ENCODE measurements at places on chromosomes 12 and 14. TPM values are rescaled to one million over a fixed set of nuclear protein-coding genes. Genes with fewer than 3 reads are reported as not detected.

The TRPV4 gene
- total RNA-seq, result 4.9 TPM

The PTGDR gene
- total RNA-seq, result not detected

DNA sequence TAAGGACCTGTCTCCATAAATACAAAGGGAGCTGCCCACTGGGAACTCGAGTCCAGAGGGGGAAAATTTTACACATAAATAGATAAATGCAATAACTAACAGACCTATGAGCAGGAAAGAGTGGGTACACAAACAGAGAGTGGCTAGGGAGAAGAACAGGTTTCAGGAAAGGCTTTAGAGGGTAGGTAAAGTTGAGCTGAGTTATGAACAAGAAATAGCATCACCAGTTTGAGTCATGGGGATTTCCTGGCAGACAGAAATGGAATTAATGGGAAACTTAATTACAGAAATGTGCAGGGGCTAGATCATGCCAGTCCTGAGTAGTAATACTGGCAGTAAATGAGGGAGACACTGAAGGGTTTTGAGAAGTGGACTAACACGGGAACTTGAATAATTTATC, 58.0 kb upstream of the CCDC175 start:
- no peaks in the 10 kb centered on the region for H3K27me3 ChIP-seq
- H3K36me3 ChIP-seq, result no peaks in the 10 kb centered on the region
- no peak for DNase-seq
- no peaks in the 10 kb centered on the region for H3K4me1 ChIP-seq
- H3K4me3 ChIP-seq, result no peak overlapping the region
- no peak overlapping the region for H3K27ac ChIP-seq

DNA sequence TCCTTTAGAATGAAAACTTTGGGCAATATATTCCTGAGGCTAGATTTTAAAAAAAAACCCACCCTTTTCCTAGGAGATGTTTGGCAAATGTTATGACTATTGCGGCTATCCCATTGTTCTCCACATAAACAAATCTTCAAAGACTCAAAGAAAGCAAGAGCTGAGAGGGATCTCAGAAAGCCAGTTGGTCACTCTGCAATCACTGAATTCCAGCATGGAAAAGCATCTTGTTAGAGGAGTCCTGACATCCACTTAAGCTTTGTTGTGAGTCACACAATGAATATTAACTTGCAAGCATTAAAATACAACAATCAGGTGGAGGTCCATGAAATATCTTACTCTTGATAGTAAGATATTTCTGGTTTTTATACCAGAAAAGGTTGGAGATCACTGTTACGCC, 11.0 kb upstream of the PTPRB start:
- no peaks in the 10 kb centered on the region for H3K27me3 ChIP-seq
- no peaks in the 10 kb centered on the region for H3K36me3 ChIP-seq
- H3K4me1 ChIP-seq, result peaks cover 9% of the 10 kb centered on the region
- DNase-seq, result no peak

- H3K4me3 ChIP-seq, result no peak overlapping the region
- H3K27ac ChIP-seq, result no peak overlapping the region
- DNase-seq, result no peak
- no peaks in the 10 kb centered on the region for H3K36me3 ChIP-seq
- no peaks in the 10 kb centered on the region for H3K27me3 ChIP-seq
Observed at GRCh38 chr12:75816897-75817296, 214.7 kb downstream of the PHLDA1 start.

- peaks cover 16% of the 10 kb centered on the region for H3K36me3 ChIP-seq
- no peak overlapping the region for H3K4me3 ChIP-seq
- H3K4me1 ChIP-seq, result no peaks in the 10 kb centered on the region
Observed at GRCh38 chr14:83463500-83464098, 1929.9 kb upstream of the SEL1L start.

The FAM90A1 gene
- 0.09 TPM for total RNA-seq

The RHNO1 gene
- total RNA-seq, result 36.7 TPM

DNA sequence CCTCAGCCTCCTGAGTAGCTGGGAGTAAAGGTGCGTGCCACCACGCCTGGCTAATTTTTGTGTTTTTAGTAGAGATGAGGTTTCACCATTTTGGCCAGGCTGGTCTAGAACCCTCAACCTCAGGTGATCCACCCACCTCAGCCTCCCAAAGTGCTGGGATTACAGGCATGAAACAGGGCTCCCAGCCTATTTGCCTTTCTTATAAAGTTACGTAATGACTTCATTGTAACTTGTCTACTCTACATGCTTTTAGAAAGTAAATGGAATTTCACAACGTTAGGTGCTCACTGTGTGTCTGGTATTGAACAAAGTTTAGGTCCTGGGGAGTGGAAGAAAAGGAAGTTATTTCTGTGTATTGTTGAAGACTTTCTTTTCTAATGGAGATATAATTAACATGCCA, 12.5 kb downstream of the CFAP251 start:
- H3K27ac ChIP-seq, result no peak overlapping the region
- DNase-seq, result no peak
- no peak overlapping the region for H3K4me3 ChIP-seq
- no peaks in the 10 kb centered on the region for H3K27me3 ChIP-seq
- peaks cover 9% of the 10 kb centered on the region for H3K4me1 ChIP-seq

DNA sequence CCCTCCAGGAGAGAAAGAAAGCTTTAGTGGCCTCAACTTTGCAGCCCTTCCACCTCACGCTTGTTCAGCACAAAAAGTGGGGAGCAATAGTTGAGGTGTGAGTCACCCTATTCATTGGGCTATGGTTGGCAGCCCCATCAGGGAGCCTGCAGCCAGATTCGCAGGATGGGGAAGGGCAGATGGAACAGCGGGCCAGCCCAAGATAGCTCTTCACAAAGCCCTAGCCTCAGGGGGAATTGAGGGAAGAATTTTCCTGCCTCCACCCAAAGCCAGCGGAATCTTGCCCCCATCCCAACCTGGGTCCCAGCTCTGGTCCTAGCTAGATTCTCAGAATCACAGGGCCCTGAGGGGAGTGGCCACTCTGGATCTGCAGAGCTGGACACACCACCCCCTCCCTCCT, 3.6 kb upstream of the KRT5 start:
- DNase-seq, result no peak
- H3K27me3 ChIP-seq, result no peaks in the 10 kb centered on the region
- no peaks in the 10 kb centered on the region for H3K36me3 ChIP-seq
- no peak overlapping the region for H3K4me3 ChIP-seq
- H3K27ac ChIP-seq, result no peak overlapping the region
- no peaks in the 10 kb centered on the region for H3K4me1 ChIP-seq

The CINP gene
- 39.3 TPM for total RNA-seq

The ALDH1L2 gene
- 1.9 TPM for total RNA-seq

All from H9 (cell line).